ENCODE measurements at places on chromosomes 12 and 14. TPM values are rescaled to one million over a fixed set of nuclear protein-coding genes. Genes with fewer than 3 reads are reported as not detected.

- DNase-seq: no peak
Measured at GRCh38 chr14:76337635-76338545, 38.0 kb upstream of the ESRRB start.

GRCh38 chr12:110256780-110257431, 24.1 kb upstream of the ATP2A2 start:
- peak; percentile 44 for DNase-seq

IPO8 gene
- 32.7 TPM for polyA plus RNA-seq

ASB2 gene
- 0.16 TPM for polyA plus RNA-seq

DNA sequence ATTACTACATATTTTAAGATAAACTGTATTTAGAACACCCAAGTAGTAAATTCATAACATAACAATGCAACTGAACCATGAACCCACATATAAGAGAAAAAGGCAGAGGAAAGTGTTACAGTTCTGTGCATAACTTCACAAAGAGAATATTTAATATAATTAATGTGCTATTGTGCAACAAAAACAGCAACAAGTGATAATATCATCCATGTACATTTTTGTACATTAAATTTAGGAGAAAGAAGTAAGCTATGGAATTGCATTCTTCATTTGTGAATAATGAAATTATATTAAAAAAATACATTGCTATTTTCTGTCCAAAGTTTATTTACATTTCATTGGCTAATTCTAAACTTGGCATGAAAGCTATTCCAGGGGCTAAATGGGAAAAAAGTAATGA, 72.6 kb downstream of the PLEKHG7 start:
- DNase-seq: no peak

R3HDM2 gene
- 14.4 TPM for polyA plus RNA-seq

SLC7A8 gene
- polyA plus RNA-seq: 0.35 TPM

All from A549 (cell line).